ENCODE measurements at places on chromosomes 5 and 9.

DNA sequence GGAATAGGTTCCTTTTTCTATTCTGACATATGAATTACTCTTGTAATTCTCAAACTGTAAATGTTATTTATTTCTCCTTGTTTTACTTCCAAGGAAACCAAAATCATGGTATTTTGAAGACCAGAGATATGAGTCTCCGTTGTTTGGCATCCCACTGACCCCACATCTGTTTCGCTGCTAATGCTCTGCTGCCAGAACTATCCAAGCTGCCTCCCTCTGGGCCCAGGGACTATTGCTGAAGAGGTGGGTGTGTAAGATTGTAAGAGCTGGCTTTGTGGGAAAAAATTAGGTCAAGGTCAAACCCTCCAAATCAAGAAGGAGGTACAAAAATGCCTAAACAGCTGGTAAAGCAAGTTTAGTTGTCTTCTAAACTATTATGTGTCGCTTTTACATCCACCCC, 129.4 kb upstream of the MYO10 start:
- DNase-seq: no peak

DNA sequence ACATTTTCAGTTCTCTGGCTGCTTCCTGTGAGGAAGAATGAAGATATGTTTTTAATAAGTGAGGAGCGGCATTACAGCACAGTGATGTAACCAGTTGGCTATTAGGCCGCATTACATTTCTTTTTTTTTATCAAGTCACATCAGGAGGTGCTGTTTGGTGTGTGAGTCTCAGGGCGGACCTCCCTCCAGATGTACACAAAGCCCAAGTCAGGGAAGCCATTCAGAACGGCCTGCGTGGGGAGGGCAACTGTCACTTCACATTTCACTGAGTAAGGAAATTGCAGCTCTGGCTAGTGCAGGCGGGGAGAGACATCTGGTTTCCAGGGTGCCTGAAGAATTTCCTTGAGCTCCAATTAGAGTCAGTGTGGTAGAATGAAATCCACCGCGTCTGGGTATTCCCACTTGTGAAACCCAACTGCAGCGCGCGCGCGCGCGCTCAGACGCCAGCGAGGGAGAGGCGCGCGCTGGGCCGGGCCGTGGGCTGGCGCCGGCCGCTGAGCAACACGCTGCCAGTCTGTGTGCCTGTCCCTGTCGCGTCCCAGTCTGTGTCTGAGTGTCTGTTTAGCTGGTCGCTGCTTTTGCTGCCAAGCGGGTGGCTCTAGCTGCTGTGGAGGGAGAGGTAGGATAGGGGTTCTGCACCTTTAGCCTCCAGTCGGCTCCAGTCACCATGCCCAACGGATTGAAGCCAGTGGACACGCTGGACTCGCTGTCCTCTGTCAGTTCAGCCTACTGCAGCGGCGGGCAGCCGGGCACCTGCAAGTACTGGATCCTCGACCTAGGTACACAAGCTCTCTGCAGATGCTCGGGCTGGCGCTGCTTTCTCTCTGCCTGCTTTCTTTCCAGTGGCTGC, 140.8 kb upstream of the OTULINL start:
- no peak for DNase-seq

GRCh38 chr5:115774684-115775083, 41.8 kb downstream of the CDO1 start:
- DNase-seq: no peak

- no peak for DNase-seq
Measured at GRCh38 chr5:81134066-81134465, 99.1 kb upstream of the CKMT2 start.

DNA sequence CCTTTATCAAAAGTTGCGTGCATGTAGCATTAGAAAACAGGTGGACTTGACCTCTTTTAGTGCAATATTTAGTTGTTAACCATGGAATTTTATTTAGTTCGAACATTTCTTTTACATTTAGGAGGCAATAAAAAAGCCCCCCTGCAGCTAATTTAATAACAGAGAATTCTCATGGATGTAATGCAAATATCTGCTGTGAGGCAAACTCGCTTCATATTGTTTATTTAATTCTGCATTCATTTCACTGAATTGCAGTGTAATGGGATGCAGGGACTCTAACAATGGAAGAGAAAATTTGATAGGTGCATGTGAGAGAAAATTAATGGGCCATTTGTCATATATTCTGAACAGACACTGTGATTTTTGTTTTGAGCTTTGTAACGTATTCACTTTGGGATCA, 205.1 kb upstream of the CHD1 start:
- DNase-seq: no peak

DNA sequence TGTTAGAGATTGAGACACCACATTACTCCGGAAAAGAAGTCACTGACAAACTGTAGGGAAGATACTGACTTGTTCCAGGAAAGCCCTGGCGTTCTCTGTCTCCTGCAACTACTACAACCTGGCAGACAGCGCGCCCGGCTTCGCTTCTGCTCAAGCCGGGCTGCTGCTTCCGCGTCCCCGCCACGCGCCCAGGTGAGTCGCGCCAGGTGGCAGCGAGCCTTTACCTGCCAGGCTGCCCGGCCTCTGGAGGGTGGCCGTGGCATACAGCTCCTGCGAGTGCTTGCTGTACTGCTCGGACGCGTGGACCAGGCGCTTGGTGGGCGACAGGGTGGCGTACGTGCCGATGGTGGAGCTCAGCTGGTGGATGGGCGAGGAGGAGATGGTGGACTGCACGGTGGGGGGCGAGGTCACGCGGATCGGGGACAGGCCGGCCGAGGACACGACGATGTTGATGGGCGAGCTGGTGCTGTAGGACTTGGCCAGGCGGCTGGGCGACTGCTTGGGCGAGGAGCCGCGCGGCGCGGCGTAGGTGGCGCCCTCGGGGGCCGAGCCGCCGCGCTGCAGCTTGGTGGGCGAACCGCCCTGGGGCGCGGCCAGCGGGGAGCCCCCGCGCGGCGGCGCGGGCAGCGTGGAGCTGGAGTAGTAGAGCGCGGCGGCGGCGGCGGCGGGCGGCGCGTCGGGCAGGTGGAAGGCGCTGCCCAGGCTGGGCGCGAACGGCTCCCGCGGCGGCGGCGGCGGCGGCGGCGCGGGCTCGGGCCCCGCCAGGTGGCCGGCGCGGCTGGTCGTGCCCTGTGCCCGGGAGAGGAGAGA, 519.6 kb downstream of the CTNND2 start:
- no peak for DNase-seq

DNA sequence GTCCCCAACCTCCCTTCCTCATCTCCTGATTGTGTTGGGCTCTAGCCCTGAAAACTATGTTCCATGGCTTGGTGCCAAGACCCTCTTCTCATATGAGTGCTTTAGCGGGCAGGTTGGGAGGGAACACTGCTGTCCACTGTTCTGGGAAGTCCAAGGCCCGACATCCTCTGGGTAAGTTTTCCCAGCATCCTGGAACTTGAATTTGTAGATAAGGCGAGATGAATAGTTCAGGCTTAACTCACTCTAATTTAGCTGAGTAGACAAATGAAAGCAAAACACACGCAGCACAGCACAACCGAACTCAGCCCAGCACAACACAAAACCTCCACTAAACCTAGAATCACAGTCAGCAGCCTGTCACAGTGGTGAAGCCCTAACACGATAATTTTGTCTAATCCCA, 95.3 kb upstream of the SLC28A3 start:
- no peak for DNase-seq

GRCh38 chr5:174453690-174454089, 270.7 kb upstream of the MSX2 start:
- DNase-seq: no peak
